ENCODE measurements at places on chromosomes 5 and 9. TPM values are rescaled to one million over a fixed set of nuclear protein-coding genes. Genes with fewer than 3 reads are reported as not detected.

GRCh38 chr9:38207247-38207778, 138.3 kb upstream of the SHB start:
- DNase-seq: no peak

DNA sequence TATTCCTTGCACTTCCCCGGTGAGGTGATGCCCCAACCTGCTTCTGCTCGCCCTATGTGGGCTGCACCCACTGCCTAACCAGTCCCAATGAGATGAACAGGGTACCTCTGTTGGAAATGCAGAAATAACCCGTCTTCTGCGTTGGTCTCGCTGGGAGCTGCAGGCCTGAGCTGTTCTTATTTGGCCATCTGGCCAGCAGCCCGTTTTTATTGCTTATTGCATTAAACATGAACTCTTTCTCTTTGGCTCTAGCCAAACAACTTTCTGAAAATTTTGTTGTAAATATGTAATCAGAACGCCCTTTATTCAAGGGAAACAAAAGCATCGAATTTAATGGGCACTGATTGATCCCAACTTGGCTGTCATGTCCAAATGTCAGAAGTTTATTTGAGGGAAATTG, 124.7 kb upstream of the FTMT start:
- DNase-seq: no peak

GRCh38 chr9:35029852-35030251, 40.3 kb downstream of the DNAJB5 start:
- no peak for DNase-seq

DNA sequence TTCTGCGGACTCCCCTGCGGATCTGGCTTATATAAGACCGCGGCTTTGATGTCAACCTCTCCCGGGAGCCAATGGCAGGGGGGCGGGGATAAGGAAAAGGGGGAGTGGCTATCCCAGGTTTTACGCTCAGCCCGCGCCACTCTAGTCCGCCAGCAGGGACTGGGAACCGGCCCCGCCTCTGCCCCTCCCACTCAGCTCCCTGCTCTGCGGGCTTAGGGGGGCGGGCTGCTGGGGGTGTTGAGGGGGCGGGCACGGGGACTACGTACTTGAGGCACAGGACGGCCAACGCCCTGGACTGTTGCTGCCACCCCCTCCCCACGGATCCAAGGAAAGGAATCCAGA, at the start of gene HAND1:
Gene HAND1, minus strand, starts transcription at position 4 of the 342 bp plus-strand sequence. CDS start 219 bp downstream, outside the sequence.
- peak; percentile 60 for DNase-seq

DNA sequence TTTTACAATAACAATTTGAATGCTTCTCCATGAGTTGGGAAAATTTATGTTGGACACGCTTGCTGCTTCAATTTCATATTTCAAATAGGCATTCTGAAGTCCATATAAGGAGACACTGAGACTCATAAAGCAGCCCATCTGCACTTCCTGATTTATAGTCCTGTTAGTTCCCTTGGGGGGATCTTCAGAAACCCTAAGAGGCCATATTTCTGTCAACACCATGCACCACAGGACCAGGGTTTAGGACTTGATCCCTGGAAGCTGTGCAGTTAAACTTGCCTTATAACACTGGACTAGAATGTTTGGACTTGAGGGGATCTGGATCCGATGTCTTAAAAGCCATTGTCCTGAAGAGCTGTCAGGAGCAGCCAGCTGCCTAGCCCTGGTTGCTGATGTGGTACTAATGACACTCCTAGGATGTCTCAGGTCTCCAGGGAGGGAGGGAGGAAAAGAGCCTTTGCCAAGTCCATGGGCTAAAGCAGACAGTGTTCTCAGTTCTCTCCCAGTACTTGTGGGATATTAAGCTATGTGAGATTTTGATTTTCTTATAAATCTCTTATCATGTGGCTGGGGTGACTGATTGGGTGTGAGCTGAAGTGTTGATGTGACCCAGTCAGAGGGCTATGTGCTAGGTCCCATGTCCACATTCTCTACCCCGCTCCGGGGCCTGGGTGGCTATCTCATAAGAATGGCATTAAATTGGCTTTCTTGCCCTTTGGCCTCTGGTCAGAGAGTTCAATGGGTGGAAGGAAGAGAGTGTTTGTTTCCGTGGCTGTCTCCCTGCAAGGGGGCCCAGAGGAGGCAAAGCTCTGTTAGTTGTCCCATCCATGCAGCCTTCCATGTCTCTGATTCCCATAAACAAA, 399.8 kb downstream of the OSTF1 start:
- DNase-seq: no peak

DNA sequence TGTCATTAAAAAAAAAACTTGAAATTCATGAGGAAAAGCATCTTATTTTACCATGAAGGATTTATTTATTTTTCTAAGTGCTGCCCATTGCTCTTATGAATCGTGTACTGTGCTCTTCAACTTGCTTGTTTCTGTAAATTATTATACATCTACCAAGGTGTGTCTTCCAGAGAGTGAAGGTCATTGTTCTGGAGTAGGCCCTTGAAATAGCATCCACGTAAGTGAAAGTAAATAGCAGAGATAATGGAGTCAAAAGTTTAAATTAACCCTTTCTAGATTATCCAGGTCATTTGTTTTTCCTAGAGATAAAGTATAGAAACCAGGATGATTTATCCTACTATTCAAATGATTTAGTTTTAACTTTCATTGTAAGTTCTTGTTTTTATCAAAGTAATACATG, 473.1 kb downstream of the DIRAS2 start:
- DNase-seq: no peak

DNA sequence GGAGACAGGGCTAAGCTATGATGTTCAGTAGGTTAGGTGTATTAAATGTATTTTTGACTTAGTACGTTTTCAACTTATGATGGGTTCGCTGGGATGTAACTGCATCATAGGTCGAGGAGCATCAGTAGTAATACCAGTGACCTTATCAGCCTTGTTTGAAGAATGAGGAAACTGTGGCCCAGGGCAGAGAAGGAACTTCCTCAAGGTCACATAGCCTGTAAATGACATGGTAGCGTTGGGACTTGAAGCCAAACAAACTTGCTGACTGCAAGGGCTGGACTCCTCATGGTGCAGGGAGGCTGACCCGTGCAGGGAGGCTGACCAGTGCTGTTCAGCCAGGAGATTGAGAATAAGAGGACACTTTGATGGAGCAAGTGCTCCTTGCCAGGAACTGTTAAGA, 21.3 kb upstream of the PTPN3 start:
- DNase-seq: no peak

DNA sequence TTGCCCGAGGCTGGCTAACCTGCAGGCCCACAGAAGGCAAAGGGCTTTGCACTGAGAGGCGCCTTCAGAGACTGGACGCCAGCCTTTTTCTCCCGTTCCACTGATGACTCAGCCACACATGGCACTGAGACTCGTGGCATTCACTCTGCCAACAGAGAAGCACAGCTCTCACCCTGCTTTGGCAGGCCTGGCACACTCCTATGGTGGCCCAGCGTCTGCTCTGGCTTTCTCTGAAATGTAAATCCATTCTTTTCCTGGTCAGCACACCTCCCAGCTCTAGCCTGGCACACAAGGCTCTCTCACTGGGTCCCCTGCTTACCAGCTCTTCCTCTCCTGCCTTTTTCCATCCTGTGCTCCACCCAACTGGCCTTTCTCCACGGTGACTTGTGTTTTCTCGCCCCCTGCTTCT, 5.9 kb upstream of the MELK start:
- no peak for DNase-seq

ACSL6 gene
- 0.38 TPM for total RNA-seq

TMEM215 gene
- not detected for total RNA-seq

CDC25C gene
- total RNA-seq: 0.79 TPM

LRRC70 gene
- total RNA-seq: 2.8 TPM

SPATA31D4 gene
- total RNA-seq: not detected

NUTM2G gene
- total RNA-seq: not detected

PDCD1LG2 gene
- 0.63 TPM for total RNA-seq

Measured in mucosa of descending colon (tissue), 3 donors.